AG10803 (cell line): ENCODE measurements at places on chromosomes 12 and 14.

GRCh38 chr12:109510196-109510595, 32.8 kb downstream of the UBE3B start:
- DNase-seq, result no peak

DNA sequence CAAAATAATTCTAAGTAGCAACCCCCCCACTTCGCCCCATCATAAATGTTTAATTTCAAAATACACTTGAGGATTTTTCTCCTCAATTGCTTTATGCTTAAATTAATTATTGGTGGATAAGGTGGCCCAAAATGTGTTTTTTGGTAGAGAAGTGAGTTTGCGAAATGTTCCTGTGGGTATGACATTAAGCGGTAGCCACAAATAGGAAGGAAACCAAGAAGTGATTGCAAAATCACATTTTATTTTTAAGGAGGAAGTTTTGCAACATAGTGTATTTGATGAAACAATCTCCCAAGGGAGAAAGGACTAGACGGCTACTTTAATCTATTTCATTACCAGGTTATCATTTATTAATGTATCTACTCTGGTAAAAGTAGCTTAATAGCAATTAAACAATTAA, 25.5 kb downstream of the SLC25A3 start:
- DNase-seq, result peak; percentile 85

DNA sequence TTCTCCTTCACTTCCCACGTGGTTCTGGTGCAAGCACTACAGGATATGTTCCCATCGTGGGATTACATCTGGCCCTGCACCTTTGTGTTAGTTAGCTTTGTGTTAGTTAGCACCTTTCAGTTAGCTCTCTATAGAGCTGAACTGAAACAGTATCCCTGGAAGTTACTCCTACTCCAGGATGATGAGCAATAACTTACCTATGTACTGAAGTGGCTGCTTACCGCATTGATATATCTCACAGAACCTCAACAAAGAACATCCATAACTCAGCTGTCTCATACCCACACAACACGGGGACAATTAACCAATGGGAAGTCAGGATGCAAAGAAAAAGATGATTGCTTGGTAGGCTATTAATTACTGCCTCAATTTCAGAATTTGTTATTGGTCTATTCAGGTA, 146.6 kb downstream of the ASCL4 start:
- no peak for DNase-seq

DNA sequence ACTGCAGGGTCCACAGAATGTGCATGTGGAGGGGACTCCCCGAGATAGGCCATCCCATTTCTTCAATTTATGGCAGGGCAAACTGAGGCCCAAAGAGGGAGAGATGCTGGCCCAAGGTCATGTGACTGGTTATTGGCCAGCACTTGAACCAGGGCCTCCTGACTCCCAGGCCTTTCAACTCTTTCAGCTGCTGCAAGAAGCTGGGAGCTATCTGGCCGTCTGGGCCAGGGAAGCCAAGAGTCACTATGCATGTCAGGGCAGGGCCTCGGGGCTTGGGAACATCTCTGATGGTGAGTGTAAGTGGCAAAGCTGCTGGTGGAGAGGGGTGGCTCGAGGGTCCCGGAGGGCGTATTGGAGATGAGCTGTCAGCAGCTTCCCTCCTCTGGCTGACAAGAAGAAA, 9.5 kb upstream of the LTBP2 start:
- DNase-seq, result no peak

GRCh38 chr12:88493636-88494035, 86.6 kb downstream of the KITLG start:
- DNase-seq, result peak; percentile 81
